ENCODE measurements at places on chromosomes 16 and 17.

DNA sequence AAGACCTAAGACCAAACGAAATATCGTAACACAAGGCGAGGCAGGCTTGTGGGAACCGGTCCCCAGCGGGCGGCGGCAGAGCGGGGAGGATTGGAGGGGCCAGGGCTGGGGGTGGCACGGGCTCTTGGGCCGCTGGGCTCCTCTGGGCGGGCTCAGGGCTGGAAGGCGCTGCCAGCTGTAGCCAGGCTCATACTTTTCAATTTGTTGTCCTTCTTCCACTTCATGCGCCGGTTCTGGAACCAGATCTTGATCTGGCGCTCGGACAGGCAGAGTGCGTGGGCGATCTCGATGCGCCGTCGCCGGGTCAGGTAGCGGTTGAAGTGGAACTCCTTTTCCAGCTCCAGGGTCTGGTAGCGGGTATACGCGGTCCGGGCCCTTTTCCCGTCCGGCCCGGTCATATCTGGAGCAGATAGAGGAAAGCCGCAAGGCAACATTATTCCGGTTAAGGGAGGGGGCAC, 1.5 kb downstream of the HOXB5 start:
- DNase-seq = no peak

- no peak for DNase-seq
Observed at GRCh38 chr16:89375021-89375420, 115.3 kb downstream of the ANKRD11 start.

GRCh38 chr17:74490716-74491115, 24.3 kb downstream of the CD300A start:
- no peak for DNase-seq

DNA sequence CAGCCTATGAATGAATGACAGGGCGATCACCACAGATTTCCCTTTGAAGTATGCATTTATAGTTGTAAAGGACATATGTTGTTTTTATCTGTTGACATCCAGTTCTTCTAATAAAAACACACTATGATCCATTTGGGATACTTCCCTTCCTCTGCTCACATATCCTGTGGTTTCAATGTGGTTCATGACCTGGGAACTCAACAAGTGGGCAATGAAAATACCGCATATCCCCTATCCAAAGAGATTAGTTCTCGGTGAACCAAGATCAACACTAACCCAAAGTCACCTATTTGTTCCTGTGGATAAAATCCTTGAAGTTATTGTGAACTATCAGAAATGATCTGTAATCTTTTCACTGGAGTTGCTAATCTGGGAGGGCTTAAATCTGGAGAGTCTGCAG, 16.0 kb downstream of the ABCA8 start:
- no peak for DNase-seq

GRCh38 chr16:85394456-85395206, 218.5 kb upstream of the GSE1 start:
- peak; percentile 1 for DNase-seq

DNA sequence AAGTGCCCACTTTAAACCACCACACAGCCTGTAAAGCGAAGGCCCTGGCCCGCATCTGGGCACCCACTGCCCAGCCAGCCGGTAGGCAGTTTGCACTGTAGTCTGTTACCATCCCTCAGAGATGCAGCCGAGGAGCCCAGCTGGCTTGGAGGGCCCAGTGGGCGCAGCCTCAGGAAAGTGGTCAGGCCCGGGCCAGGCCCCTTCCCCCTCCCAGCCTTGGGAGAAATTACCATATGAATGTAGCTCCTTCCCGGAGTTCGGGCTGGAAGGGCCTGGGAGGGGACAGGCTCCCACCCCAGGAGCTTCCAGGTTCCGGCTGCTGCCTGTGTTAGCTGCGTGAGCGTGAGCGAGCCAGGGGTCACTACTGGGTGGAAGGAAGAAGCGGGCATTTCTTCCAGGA, 325.4 kb downstream of the SEC14L1 start:
- DNase-seq = no peak

DNA sequence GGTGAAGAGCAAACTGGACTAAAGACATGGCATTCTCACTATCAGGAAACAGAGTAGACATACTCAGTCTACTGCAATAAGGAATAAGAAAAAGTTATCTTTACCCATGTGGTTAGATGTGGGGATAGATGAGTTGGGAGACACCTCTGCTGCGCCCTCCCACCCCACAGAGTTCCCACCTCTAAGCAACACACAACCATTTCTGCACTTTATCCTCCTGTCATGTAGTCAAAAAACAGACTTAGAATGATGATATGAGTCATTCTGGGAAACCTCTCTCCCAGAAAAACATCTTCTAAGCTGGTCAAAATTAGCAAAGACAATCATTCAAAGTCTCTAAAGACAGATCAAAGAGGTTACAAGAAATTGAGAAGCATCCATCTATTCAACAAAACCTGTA, 94.9 kb downstream of the CACNG1 start:
- no peak for DNase-seq

- no peak for DNase-seq
Observed at GRCh38 chr17:75763613-75764416, 1.2 kb downstream of the GALK1 start.

- no peak for DNase-seq
Observed at GRCh38 chr16:83472776-83473501, 334.8 kb upstream of the HSBP1 start.

DNA sequence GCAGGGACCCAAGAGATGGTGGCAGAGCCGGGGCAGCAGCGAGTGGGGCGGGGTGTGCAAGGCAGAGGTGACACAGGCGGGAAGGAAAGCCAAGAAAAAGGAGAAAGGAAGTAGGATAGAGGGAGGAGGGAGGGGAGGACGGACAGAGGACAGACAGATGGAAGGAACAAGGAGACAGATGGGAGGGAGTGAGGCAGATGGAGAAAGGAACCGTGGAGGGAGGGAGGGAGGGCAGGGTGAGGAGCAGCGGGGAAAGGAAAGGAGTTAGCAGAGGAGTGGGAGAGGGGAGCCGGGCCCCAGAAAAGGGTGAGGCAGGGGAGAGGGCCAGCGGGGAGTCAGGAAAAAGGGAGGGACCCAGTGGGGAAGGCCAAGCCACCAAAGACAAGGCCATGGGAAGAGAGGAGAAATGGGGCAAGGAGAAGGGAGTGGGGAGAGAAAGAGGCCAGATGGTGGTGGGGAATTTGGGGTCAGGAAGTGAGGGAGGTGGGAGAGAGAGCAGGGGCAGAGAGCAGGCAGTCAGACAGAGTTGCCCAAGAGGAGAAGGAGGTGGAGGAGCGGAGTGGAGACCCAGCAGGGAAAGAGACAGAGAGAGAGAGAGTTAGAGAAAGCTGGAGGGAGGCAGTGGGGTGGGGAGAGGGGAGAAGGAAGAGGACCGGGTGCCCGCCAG, 13.2 kb upstream of the ASGR1 start:
- no peak for DNase-seq

DNA sequence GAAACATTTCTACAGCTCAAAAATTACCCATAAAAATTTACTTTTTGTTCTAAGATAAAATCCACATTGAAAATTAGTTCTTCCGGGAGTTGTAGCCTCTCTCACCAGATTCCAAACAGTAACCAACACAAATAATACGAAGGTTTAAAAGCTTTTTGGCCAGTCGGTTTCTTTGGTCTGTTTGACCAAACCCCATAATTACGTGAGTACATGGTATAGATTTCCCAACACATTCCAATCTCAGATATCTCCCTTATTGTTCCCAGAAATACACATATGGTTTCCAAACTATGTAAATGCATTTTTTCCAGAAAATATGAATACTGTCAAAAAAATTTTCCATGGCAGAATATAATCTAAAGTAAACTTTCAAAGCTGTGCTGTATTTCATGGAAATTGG, 722.0 kb downstream of the KCNJ2 start:
- DNase-seq = no peak

GRCh38 chr17:72790190-72790589, 302.3 kb downstream of the SLC39A11 start:
- no peak for DNase-seq

DNA sequence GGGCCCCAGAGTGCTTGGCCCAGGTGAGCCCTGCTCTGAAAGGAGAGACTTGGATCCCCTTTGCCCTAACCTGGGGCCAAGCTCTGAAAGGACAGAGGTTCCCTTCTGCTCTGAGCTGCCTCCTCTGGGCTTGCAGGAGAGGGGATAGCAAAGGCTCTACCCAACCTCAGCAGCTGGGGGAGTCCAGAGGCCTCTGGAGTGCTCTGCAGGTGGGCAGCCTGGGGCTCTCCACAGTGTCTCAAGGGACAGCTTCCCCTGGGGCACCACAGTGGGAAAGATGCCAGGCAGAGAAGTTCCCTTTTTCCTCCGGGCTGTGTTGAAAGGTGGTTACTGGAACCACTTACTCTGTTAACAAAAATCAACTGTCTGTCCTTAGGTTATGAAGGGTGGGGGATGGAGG, 48.2 kb upstream of the MGAT5B start:
- no peak for DNase-seq

- no peak for DNase-seq
Observed at GRCh38 chr17:7056386-7056785, 12.5 kb upstream of the SLC16A11 start.

DNA sequence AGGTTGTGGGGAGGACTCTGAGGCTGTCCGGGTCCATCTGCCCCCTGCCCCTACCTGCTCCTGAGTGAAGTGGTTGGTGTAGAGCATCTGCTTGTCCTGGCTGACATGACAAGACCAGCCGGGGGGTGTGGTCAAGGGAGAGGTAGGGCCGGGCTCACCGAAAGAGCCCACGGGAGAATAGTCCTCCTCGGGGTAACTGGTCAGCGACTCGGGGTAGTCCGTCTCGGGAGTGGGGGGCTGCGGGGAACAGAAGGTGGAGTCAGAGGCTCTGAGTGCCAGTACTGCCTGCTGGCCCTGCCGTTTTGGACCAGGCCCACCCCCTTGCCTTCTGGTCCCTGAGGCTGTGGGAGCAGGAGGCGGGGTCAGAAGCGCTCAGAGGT, 27.8 kb downstream of the ARHGAP27 start:
- DNase-seq = no peak

- peak; percentile 60 for DNase-seq
Observed at GRCh38 chr17:9022573-9023391, 1.5 kb downstream of the NTN1 start.

DNA sequence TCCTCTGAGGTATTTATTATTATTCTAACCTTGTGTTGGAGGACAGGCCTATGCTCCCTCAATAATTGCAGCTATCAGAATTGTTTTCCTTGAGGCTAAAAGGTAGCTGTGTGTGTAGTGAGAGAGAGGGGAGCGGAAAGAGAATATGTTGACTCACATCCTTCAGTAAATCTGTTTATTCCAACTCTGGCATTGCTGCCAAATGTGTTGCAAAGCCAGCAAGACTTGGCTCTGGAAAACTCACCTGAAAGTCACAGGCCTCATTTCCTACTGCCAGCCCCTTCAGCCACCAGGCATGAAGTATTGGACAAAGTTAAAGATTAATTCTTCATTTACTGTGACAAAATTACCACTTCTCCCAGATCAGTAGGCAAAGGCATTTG, 9.6 kb downstream of the CA10 start:
- no peak for DNase-seq

DNA sequence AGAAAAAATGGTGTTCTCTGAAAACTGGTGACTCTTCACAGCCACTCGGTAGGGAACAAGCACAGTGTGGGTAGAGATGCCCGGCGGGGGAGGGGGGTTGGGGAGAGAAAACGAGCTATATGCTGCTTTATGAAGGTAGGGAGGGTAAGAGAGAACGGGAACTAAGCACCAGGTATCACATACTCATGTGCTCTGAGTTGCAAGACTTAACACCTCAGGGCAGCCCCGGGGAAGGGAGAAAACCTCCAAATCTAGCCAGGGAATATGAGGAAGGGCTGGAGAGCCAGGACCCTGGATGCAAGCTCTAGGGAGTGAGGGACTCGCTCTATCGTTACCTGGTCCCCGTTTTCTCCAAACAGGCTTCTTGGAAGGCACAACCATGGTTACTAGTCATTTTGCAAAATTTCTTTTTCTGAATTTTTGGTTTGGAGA, 35.3 kb downstream of the HIC1 start:
- DNase-seq = peak; percentile 25

- no peak for DNase-seq
Observed at GRCh38 chr17:44258811-44259351, 9.1 kb downstream of the SLC4A1 start.

DNA sequence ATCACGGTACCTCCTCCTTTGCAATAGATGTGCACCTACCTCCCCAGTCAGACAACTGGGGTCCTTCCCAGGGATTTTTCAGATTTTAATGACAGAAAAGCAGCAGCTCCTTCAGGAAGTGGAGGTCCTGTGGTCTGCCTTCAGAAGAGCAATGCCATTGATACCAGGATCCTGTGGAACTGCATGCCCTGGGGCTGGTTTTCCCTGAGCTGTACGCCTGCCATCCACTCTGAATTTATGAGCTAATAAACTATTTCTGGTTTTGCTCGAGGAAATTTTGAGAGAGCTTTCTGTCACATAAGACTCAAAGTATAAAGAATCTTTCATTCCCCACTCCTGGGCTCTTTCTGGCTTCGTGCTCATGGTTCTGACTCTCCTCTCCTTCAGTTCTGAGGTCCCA, 10.0 kb upstream of the CCL23 start:
- DNase-seq = no peak

GRCh38 chr17:78368348-78368747, 8.5 kb upstream of the SOCS3 start:
- DNase-seq = no peak

- no peak for DNase-seq
Observed at GRCh38 chr17:2899906-2900305, 103.7 kb downstream of the RAP1GAP2 start.

DNA sequence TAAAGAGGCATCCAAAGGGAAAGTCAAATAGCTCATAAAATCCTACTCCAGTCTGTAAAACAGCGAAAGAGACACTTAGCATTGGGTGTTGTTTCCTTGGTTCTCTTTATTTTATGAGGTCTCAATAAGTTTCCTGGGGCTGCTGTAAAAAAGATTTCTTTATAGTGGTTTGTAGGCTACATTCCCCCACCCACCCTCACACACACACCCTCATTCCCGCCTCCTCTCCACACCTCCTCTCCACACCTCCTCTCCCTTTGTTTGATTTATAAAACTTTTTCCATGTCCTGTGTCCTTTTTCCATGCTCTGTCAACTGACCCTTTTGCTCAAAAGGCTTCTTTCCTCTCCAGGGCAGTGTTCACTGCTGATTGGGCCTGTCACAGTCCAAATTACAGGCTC, 178.9 kb upstream of the SOX9 start:
- DNase-seq = no peak

- DNase-seq = peak; percentile 38
Observed at GRCh38 chr16:2785101-2785991, 2.0 kb downstream of the PRSS33 start.

GRCh38 chr17:67636834-67637520, 80.8 kb upstream of the NOL11 start:
- DNase-seq = no peak

DNA sequence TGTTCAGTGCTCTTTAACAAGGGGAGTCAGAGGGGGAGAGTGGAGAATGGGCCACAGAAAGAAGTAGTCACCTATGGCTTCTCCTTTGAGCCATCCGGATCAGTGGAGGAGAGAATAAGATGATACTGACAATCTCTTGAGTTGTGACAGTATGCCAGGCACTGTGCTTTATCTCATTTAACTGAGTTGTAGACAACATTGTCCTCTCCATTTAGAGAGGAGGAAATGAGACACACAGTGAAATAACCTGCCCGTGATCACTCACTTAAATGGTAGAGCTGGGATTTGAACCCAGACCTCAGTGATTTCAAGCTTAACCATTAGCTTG, 17.8 kb upstream of the EEF2K start:
- no peak for DNase-seq

All from hematopoietic multipotent progenitor cell treated with erythropoietin and hydrocortisone succinate and interleukin-3 and kit ligand, for 4 days (in vitro differentiated cells).